ENCODE measurements at places on chromosomes 7 and 10.
A peak's percentile ranks its signal among the peaks of the same experiment; 100 is the strongest.

- DNase-seq, result no peak
Observed at GRCh38 chr7:157477550-157478212, 140.9 kb downstream of the DNAJB6 start.

- DNase-seq, result no peak
Observed at GRCh38 chr7:371119-371778, 81.3 kb downstream of the FOXL3 start.

DNA sequence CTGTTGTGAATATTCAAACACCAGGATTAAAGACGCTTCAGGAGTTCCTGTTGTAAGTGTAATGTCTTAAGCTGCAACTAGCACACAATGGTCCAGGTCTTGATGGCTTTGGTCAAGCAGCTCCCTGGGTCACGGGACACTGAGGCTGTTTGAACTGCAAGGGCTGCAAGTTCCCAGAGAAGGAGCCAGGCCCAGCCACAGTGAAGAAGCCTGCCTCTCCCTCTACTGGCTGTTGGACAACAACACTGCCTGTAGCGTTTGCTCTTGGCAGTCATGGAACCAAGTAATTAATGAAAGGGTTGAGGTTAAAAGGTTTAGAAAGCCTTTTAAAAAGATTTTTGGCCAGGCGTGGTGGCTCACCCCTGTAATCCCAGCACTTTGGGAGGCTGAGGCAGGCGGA lies 31.9 kb upstream of the GUSB start:
- DNase-seq, result peak; percentile 15

- no peak for DNase-seq
Observed at GRCh38 chr7:92244808-92245486, 767 bp downstream of the KRIT1 start.
